ENCODE measurements at places on chromosomes 7 and 10.

- DNase-seq: no peak
Measured at GRCh38 chr7:96284835-96285234, 37.1 kb downstream of the SLC25A13 start.

DNA sequence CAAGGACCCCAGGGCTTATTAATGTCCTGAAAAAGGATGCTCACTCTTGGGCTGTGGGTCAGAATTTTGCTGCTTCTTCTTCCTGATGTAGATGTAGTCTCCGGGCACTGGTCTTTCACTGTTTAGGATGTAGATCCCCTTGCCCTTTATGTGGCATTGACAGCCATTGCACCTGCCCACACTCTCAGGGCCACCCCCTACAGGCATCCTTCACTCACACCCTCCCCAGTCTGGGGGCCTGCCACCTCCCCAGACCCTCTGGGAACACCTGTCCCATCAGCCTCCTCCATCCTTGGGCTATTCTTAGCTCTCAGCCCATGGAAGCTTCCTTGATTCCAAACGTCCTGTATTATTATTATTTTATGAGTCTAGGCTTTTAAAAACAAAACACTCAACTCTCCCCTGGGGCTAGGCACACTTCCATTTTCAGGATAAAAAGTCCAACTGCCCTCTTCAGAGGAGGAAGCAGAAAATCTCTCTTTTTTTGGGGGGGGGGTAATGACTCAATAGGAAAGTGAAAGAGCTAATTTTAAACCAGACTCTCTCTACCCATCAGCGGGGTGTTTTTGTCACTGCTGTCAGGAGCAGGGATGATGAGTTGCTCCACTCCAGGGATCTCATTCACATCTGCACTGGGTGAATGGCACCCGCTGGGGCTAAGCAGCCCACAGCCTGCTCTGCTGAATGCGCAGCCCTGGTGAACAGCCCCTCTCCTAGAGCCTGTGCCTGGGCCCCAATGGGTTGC lies 11.5 kb upstream of the KLRG2 start:
- DNase-seq: peak; percentile 31

- no peak for DNase-seq
Measured at GRCh38 chr7:135795846-135796570, 47.4 kb upstream of the FAM180A start.

GRCh38 chr10:123890756-123891143 lies 857 bp downstream of the CPXM2 start:
- DNase-seq: no peak

GRCh38 chr10:8815969-8816368 lies 761.5 kb downstream of the GATA3 start:
- DNase-seq: no peak

- DNase-seq: no peak
Measured at GRCh38 chr10:120789303-120790203, 61.6 kb upstream of the WDR11 start.
